CD4-positive, alpha-beta T cell treated with Interleukin-2 at 100 ng/mL for 4 hours (primary cell): ENCODE measurements at places on chromosomes 16 and 17.

DNA sequence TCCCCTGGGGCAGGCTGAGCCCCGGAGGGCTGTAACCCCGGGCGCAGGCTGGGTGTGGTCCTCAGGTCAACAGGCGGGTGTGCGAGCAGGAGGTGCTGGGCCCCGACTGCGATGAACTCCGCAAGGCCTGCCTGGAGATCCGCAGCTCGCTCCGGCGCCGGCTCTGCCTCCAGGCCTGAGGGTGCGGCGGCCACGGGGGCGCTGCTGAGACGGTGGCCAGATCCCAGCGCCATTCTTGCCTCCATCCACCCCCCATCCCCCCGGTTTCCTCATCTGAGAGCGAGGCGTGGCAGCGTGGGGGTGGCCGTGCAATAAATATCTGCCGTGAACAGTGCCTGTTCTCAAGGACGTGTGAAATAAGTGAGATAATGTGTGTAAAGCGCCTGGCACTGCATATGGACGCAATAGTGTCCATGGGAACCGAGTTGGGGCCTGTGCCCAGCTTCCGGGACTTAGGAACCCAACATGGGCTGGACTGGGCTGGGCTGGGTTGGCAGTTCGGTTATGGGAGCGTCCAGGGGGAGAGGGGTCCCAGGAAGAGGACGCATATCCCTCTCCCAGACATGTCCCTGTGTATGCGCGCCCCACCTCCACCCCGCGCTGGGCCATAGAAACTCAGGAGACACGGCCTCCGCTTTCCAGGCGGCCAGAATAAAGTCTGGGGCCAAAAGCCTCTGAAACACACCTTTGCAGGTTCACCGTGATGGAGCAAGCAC, 15.0 kb downstream of the ZNF213 start:
- peak; percentile 48 for DNase-seq

- DNase-seq, result no peak
Measured at GRCh38 chr17:48344251-48344650, 85.8 kb downstream of the SKAP1 start.

DNA sequence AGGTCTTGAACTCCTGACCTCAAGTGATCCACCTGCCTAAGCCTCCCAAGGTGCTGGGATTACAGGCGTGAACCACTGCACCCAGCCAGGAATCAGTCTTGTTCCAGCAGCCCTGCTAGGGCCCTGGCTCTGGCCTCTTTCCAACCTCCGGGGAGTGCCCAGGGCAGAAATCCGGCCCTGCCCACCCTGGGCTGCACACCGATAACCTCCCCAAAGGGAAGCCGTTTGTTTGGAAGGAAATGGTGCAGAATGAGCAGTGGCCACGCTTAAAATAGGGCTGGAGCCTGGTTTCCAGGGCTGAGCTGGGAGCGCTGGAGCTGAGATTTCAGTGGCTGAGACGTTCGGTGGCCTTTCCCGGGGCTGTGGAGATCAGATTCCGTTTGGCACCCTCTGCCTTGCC, 17.8 kb upstream of the EMP2 start:
- no peak for DNase-seq

GRCh38 chr16:69498926-69499325, 66.8 kb upstream of the NFAT5 start:
- DNase-seq, result no peak

GRCh38 chr16:69834807-69835466, 72.8 kb downstream of the WWP2 start:
- DNase-seq, result no peak

DNA sequence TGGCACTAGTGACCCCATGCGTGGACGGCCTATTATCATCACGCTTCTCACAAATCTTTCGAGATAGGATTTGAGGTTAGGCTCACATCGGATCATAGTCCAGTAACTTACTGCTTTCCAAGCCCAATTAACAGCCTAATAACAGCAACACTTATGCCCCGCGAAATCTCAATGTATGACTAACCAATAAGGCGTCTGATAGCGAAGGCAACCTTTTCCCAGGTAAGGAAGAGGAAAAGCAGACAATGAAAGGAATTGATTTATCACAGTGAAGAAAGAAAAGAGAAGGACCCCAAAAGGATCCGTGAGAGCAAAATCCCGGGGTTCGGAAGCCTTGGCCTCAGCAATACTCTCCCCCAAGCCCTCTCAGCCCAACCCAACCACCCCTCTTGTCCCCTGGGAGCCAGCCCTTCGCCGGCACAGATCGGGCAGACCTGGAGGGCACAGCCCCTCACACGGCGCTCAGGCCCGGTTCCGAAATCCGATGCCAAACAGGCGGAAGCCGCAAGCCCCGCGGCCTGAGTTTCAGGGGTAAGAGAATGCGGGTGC, 534 bp downstream of the GPATCH8 start:
- peak; percentile 4 for DNase-seq

- no peak for DNase-seq
Measured at GRCh38 chr17:17191961-17192381, 14.2 kb downstream of the PLD6 start.

GRCh38 chr16:24507959-24508480, 31.3 kb upstream of the RBBP6 start:
- DNase-seq, result no peak

- DNase-seq, result no peak
Measured at GRCh38 chr17:965311-965989, 14.1 kb downstream of the NXN start.
